ENCODE measurements at places on chromosomes 12 and 14.

DNA sequence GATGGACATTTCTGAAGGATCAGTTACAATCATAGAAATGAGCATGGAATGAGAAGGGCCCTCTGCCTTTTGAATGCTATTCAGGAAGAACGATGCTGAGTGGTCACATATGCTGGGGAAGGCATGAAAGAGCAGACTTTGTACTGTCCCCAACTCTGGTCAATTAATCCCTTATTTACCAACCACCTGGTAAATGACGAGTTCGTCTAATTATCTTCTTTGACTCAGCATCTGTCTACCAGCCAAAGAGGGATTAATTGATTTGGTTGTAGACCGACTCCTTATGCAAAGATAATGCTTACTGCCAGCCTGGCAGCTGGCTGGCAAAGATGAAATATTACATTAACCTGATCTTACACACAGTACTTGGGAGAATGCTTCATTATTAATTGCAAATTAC is 152.2 kb downstream of the CHST11 start:
- no peak for DNase-seq

DNA sequence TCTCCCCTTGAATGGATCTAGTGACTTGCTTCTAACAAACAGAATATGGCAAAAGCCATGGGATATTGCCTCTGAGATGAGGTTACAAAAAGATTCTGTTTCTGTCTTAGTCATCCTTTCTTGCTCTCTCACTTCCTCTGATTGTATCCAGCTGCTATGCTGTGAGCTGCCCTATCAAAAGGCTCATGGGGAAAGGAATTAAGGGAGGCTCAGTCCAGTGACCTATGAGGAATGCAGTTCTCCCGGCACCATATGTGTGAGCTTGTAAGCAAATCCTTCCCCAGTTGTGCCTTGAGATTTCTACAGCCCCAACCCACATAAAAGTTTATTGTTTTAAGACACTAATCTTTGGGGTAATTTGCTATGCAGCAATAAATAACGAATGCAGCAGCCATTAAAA is 183.1 kb downstream of the KLHL28 start:
- DNase-seq = no peak

DNA sequence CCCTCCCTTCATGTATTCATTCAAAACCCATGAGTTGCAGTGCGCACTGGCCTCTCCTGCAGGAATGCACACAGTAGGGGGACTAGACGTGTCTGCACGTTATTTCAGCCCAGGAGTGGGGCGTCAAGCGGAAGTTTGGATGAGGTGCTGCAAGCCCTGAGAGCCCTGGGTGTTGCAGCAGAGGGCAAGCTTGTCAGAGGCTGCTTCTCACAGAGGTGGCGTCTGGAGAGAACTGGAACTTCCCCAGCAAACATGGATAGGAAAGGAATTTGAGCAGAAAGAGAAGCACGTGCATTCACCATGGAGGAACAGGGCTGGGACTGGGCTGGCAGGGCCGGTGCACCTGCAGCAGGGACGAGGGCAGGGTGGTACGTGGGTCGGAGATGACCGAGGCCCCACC is 64.9 kb downstream of the TECPR2 start:
- no peak for DNase-seq

DNA sequence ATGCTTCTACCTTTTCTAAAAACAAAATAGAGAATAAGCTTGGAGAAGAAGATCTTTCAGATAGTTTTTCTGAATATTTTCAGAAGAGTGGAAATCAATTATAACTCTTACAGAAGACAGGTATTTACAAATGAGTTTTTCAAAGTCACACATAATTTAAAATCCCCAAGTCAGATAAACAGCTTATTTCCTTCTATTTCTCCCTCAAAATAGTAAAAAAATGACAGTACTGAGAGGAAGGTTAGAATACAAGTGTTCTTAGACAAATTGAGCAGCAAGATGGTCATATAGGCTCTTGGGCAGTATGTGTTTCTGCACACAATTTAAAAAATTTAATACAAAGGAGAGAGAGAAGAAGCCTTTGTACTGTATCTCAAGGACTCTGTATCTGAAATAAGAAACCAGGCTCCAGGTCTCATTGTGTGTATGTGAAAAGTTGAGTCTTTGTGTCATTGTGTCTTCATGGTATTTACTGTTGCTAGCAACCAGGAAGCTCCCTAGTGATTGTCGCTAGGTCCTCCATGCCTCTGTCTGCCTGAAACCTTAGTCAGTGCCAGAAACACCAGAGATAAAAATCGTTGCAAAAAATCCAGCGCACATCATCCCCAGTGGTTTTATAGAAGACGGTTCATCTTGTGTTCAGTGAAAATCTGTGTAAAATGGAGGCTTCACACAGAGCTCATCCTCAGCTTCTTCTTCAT is 12.9 kb upstream of the TUBA1A start:
- DNase-seq = peak; percentile 13

Measured in NCI-H345 (cell line).